ENCODE measurements at places on chromosomes 12 and 14.

DNA sequence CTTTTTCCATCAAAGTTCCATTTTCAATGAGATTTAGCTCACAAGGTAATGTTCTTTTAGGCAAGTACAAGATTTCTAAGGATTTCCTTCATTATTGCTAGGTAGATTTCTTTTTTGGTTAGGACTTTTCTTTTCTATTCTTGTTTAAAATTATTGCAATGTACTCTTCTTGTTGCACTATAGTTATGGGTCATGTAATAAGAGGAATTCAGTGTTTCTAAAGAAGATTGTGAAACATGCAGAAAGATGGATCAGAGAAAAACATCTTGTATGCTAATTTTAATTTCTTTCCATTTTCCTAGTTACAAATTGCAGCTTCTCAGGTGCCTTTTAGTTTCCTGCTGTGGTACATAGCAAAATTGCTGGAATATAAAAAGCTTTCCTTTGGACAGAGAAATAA is 56.1 kb downstream of the BTG1 start:
- no peak for DNase-seq

GRCh38 chr12:14803830-14804160 is 325 bp downstream of the C12orf60 start:
- DNase-seq, result no peak

DNA sequence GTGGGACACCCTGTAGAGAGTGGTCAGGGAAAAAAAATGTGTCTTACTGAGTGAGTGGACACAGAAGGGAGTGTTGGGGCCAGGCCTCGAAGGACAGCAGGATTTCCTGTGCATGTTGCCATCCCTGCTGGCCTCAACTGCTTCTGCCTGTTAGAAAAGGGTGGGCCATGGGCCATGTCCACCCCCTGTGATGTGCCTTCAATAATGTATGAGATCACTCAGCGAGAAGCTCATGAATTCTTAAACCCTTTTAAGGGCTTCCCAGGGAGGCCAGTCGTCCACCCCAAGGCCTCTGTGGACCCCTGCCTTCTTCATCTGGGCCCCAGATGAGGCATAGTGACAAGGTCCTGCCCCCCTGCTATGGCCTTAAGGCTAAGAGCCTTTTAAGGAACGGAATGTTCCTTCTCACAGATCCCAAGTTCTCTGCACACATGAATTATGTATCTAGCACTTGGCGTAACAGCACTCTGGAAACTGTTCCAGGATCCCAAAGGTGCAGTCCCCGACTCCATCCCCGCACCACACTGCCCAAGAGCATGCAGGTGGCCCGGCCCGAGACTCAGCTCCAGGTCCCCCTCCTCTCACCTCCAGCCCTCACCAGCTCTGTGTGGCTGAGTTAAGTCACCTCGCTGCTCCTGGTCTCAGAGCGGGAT is 8.9 kb upstream of the C14orf132 start:
- no peak for DNase-seq

DNA sequence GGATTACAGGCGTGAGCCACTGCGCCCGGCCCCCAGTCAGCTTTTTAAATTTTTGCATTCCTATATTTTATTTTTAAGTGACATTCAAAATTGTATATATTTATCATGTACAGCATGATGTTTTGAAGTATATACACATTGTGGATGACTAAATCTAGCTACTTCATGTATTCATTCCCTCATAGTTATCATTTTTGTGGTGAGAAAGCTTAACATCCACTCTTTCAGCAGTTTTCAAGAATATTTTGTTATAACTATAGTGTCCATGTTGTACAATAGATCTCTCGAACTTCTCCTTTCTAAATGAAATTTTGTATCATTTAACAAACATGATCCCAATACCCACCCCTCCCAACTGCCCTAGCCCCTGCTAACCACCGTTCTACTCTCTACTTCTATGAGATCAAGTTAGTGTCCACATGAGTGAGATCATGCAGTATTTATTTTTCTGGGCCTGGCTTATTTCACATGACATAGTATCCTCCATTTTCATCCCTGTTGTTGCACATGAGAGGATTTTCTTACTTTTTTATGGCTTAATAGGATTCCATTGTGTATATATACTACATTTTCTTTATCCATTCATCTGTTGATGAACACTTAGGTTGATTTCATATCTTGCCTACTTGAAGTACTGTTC is 8.8 kb upstream of the HEBP1 start:
- DNase-seq, result no peak

DNA sequence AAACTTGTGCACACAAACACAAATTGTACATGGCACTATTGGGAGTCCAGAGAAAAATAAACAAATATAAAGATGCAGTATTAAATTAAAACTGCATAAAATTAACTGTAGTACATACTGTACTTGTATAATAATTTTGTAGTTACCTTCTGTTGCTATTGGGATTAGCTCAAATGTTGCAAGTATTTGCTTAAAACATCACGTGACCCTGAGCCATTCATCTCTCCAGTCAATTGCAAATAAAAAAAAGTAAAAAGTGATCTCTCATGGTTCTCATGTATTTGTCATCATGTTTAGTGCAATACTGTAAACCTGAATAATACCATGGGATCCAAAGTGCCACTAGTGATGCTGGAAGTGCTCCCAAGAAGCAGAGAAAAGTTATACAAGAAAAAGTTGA is 88.1 kb upstream of the NAV3 start:
- DNase-seq, result no peak

DNA sequence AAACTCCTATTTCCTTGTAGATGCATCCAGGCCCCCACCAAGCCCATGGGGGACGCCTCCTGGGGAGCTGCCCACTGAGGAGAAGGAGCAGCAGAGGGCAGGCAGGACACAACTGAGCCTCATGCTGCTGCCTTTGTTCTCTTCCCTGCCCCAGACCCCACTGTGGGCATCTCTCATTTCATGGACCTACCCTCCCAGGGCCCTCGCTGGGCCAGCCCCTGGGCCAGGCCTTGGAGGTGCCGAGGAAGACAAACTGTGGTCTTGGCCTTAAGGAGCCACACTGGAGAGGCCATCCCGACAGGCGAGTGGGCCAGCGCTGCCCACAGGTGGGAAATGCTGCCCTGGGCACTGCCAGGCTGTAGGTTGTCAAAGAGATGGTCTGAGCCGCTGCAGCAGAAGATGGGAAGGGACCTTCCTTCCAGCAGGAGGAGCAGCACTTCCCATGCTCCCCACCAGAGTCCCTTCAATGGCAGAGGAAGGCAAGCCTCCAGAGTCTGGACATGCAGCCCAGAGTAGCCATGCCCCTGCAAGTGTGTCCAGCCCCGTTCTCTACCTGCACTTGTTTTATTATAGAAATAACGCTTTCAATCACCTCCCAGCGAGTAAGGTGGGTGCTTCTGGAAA is 147.4 kb downstream of the BCL11B start:
- DNase-seq, result no peak

DNA sequence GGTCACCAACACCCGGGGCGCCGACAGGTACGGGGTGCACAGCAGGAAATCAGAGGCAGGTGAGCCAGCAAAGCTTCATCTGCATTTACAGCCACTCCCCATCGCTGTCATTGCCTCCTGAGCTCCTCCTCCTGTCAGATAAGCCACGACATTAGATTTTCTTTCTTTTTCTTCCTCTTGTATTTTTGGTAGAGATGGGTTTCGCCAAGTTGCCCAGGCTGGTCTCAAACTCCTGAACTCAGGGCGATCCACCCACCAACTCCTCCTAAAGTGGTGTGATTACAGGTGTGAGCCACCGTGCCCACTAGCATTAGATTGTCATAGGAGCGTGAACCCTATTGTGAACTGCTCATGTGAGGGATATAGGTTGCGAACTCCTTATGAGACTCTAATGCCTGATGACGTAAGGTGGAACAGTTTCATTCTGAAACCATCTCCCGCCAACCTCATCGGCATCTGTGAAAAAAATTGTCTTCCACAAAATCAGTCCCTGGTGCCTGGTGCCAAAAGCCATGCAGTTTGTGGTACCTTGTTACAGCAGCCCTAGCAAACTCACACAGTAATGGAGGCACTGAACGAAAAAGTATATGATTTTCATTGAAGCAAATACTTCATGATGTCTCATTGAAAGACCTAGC is 1.5 kb downstream of the STYK1 start:
- DNase-seq, result no peak

- no peak for DNase-seq
Observed at GRCh38 chr14:71341156-71341555, 433.9 kb downstream of the PCNX1 start.

DNA sequence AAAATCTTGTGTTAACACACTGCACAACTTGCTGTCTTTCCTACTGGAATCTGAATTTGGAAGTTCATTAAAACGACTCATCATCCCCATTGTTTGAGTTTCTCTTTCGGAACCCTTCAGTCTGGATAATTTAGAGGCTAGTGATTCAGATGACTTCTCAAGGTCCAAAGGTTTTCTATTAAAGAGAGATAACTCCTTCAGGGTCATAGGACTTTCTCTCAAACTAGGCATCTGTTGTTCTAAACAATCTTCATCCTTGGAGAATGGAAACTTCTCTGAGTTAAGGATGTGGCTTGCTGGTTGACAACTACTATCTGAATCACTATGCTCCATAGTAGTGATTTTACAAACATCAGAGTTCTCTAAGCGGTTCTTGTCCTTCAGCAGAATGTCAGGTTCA is 4.4 kb downstream of the MLH3 start:
- DNase-seq, result no peak

GRCh38 chr14:24417832-24418491 is 11.5 kb downstream of the CBLN3 start:
- no peak for DNase-seq

GRCh38 chr14:76716285-76716684 is 45.0 kb upstream of the VASH1 start:
- no peak for DNase-seq

DNA sequence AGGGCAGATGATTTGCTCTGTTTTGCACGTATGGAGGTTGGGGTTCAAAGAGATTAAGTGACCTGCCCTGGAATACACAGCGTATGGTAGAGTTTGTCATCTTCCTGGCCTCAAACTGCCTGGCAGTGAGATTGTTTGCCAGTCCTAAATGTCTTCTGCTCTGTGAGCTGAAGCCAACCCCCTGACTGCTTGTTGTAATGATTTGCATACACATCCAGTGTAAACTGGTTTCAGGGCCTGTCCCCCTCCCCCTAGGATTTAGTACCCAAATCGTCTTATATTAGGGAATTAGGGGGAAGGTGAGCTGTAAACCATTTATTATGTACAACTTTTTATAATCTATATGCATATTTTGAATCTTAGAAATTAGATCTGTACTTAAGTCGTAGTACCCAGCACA is 38.4 kb downstream of the AKAP3 start:
- no peak for DNase-seq

DNA sequence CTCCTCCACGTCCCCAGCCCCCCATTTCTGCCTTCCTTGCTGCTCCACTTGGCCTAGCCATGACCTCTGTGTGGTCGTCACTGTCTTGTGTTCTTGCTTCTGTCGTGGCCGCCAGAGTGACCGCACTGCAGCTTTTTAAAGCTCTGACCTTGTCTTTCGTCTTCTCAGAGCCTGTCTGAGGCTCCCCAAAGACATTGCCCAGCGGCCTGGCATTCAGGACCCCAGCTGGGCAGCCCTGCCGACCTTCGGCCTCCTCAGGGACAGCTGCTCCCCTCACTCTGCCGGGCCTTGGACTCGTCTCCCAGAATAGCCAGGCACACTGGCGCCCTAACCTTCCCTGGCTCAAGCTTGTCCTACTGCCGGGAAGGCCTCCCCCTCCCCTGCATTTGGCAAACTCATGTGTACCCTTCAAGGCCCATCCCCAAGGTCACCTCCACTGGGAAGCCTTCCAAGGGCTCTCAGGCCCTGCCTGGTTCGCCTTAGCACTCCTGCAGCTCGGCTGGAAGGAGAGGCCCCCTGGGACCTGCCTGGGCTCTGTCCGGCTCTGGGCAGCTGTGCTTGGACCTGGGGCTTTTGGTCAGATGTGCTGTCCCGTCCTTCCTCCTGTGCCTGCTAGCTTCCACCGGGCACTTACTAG is 15.7 kb upstream of the DLK1 start:
- no peak for DNase-seq

DNA sequence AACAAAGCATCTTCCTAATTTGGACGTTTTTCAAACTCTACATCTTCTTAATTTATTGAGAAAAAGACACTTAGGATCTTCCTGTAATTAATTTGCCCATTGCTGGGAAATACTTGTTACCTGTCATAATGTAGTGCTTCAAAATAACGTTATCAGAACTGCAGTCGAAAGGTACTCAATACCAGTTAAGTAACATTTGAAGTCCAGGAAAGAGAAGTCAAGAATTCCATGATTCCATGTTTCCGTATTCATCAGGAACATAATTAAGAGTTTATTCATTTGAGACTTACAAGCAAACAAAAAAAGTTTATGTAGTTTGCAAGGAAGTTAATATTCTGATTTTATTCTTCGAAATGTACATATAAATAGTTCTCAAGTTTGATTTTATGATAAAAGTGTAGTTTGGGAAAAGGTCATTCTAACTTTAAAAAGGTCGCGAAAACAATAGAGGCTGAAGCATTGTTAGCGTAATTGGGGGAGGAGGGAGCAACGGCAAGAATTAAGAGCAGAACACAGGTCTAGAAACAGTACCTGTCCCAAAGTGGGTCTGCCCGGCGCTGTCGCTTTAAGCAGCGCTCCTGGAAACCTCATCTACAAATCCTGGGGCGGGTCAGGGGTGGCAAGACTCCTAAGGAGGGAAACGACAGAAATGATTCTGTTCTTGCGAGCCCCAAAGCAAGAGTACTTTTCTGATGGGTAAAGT is 1.2 kb upstream of the KCNMB4 start:
- DNase-seq, result no peak

- no peak for DNase-seq
Observed at GRCh38 chr12:98123021-98123461, 392.3 kb upstream of the TMPO start.

GRCh38 chr12:34292736-34293625 is 270.7 kb downstream of the ALG10 start:
- no peak for DNase-seq

DNA sequence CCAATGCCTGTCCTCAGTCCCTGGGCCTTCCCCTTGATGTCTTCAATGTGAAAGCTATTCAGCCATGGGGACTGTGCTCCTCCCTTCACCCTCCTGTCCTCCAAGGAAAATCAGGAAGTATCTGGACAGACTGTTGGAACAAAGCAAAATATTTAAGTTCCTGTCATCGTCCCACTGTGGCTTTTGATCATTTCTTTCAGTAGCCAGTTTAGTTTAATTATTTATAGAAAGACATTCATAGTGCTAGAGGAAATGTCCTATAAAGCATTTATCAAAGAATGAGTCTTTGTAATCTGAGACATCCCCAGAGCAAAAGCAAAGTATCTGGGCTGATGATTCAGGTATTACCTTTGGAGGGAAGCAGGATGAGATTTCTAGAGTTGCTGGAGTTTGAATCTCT is 254.1 kb downstream of the NRXN3 start:
- DNase-seq, result no peak

GRCh38 chr12:92898755-92899154 is 30.3 kb downstream of the EEA1 start:
- no peak for DNase-seq

GRCh38 chr12:56338308-56339157 is at the start of gene IL23A:
Gene IL23A (plus strand): TSS chr12:56338884. CDS start chr12:56339045, 161 bp downstream.
- peak; percentile 82 for DNase-seq

- no peak for DNase-seq
Observed at GRCh38 chr14:69708586-69709560, 58.1 kb upstream of the SRSF5 start.

GRCh38 chr12:95953000-95953399 is 9.9 kb downstream of the AMDHD1 start:
- DNase-seq, result no peak
